ENCODE measurements at places on chromosomes 1 and 21.
A peak's percentile ranks its signal among the peaks of the same experiment; 100 is the strongest.

- DNase-seq = no peak
Measured at GRCh38 chr1:110872366-110872744, 593 bp upstream of the CD53 start.

GRCh38 chr1:247833601-247834000, 8.1 kb downstream of the OR11L1 start:
- DNase-seq = no peak

GRCh38 chr1:194295685-194296084, 1109.3 kb upstream of the B3GALT2 start:
- DNase-seq = no peak

DNA sequence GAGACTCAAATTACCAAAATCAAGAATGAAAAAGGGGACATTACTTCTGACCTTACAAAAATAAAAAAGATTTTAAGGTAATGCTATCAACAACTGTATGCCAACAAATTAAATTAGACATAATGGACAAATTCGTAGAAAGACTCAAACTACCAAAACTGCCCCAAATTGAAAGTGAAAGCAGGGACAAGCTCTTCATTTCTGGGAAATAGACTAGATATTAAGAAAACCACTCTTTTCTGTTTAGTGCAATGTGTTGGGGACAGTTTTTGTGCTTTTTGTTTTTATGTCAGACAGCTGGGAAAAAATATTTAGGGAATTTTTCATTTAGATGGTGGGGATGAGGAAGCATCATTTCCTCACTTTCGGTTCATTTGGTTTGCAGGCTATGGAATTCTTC, 4.9 kb upstream of the GBP1 start:
- DNase-seq = no peak

GRCh38 chr21:34037009-34037795, 36.2 kb upstream of the MRPS6 start:
- no peak for DNase-seq

DNA sequence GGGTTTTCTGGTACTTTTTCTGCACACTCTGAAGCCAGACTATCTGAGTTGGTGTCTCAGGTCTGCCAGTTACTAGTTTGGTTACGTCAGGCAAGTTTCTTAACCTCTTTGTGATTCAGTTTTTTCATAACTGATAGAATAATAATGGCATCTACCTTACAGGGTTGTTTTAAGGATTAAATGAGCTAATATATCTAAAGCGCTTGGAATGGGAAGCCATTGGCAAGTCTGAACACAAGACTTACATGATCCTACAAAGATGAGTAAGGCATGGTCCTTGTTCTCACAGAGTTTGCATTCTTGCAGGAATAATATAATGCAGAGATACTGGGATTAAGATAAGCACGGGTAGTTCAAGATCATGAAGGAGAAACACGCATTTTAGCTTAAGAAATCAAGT, 9.2 kb upstream of the DENND2D start:
- DNase-seq = no peak

DNA sequence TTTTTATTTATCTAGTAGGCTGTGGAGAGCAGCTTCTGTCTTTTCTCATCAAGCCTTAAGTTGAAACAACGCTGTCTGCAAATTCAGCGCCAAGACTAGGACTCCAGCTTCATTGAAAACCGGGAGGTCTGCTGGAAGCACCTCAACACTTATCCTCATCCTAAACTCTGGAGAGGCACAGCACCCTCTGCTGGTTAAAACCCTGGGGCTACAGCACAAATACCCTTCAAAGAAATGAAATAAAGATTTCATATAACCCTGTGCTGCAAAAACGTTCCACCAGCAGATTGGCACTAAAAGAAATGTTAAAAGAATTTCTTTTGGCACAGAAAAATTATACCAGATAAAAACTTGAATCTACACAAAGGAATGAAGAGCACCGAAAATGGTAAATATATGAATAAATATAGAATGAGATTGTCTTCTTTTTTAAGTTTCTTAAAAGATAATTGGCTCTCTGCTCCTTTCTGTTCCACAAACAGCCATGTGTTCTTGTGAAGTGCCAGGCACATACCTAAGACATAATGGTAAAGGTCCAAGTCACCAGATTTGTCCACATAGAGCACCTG, 227.7 kb upstream of the SAMSN1 start:
- DNase-seq = no peak

GRCh38 chr1:6979003-6979613, 193.9 kb downstream of the CAMTA1 start:
- no peak for DNase-seq

DNA sequence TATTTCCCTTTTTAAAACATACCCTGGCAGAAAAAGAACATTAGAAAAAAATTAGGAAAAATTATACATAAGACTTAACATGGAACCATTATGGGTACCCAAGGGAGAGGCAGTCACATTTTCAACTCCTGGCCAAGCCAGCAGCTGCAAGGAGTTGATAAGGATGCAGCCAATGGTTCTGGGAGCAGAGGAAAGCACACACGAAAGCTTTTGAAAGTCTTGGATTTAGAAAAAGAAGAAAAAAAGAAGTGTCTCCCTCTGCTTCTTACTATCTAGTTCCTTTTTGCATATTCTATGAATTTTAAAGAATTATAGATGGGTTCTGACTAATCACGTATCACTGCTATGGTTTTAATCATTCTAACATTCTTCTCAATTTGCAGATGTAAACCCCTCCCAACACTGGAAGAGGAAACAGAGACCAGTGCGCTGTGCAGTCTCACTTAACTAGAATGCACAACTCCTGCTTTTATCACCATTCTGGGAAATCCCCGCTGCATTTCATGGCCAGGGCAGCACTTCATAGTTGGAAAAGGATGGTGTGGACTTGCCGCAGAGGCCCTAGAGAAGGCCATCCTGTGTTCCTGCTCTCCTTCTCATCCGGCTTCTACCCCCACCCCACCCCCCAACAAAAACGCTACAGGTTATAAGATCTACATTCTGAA, 2.7 kb upstream of the CD58 start:
- no peak for DNase-seq

DNA sequence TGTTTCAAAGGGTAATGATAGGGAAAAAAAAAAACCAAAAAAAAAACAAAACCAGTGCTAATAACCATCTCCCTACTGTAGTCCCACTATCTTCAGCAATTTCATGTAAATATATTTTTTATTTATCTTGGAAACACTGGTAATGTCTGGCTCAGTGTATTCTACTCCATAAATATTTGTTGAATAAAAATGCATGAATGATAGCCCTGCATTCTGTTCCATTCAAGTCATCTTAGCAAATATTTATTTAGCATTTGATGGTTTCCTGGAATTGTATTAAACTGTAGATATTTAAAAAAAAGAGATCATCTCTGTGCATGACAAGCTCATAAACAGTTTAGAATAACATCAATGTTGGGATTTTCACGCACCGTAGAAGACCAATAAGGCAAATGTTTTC, 24.2 kb downstream of the IL23R start:
- no peak for DNase-seq

DNA sequence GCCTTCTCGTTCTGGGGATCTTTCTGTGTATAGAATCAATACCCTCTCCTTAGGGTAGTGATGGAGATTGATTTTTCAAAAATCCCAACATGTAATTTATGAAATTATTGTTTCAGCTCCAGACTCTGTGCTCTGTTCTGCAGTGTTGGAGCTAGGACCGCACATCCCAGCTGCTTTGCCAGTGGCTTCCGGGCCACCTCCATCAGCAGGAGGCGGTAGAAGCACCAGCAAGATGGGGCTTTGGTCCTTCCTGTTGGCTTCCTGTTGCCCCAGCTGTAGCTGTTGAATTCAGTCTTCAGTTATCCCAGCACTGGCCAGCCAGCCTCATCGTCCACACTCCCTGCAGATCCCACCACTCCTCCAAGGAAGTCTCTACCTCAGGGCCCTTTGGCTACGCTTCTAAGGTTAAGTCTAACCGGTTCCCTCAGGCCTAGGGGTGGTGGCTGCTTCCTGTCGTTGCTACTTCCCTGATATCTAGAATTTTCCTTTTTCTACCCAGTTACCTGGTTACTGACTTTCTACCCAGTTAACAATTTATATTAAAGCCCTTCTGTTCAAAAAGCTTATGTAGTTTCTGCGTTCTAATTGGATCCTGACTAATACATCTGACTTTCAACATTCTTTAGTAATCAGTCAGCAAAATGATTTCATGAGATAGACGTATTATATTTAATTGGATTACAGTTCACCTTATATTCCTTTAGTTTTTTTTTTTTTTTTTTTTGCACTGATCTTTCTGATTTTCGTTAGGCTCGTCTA, 24.6 kb downstream of the GALNT2 start:
- peak; percentile 71 for DNase-seq

GRCh38 chr1:212749821-212750535, 41.6 kb downstream of the NSL1 start:
- DNase-seq = no peak

GRCh38 chr1:115130786-115131185, 41.5 kb upstream of the TSPAN2 start:
- DNase-seq = no peak

GRCh38 chr1:44775078-44775929, at the start of gene RPS8:
Gene RPS8, plus strand, starts transcription at chr1:44775540. Its CDS starts 57 bp downstream, at chr1:44775597.
- DNase-seq = peak; percentile 95

- DNase-seq = no peak
Measured at GRCh38 chr1:208600456-208601190, 356.4 kb upstream of the PLXNA2 start.

DNA sequence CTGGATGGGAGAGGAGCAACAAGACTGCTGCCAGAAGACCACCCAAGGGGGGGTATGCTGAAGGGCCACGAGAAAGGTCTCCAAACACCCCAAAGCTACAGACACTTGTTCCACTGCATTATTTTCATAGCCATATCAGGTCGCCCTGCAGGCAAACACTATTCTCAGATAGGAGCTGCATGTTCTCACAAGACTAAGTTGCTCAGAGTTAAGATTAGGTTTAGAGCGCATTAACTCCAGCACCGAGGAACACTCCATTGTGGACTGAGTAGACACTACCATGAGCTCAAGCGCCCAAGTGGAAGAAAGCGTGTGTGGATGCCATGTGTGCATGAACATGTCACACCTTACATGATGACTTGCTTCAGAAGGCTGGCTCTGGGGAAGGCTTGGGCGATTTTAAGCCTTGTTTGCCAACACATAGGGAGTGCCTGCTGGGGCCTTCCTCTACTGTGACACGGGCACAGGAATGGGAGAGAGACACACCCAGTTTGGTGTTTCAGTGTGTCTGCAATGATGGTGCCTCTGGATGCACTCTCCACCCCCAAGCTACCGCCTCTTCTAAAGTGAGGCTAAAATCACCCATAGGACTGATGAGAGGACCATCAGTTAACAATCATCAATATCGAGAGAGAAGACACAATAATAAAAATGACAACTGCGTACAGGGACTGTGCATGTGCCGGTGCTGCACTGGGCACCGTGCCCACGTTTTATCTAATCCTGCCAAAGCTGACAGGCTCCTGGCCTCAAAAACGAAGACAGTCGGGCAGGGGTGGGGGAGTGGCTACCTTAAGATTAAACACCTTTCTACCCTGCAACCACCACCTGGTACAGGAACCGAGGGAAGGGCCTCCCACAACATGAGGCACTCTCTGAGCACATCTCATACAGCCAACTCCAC, 34.9 kb downstream of the SSBP3 start:
- DNase-seq = no peak

- no peak for DNase-seq
Measured at GRCh38 chr21:44445145-44445812, 10.0 kb upstream of the LRRC3 start.

- DNase-seq = no peak
Measured at GRCh38 chr1:164755690-164756089, 196.7 kb downstream of the PBX1 start.

GRCh38 chr1:6448749-6449631, 17.0 kb downstream of the TNFRSF25 start:
- no peak for DNase-seq

DNA sequence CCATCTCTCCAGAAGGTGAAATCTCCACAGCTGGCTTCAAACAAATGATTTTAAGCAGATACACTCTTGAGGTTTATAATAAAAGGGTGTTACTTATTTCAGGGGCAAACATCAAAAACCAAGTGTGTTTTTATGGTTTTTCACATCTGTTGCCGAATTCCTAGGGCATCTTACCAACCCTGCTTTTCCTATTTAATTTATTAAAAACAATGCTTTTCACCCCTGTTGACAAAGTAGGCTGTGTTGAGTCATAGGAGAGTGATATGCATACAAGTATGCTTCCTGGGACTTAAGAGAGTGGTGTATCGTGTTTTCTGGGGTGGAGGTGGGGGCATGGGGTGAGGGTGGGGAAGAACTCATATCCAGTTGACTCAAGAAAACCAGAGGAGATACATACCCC, 29.3 kb upstream of the IL20 start:
- DNase-seq = no peak

GRCh38 chr1:225881081-225881958, 860 bp downstream of the TMEM63A start:
- DNase-seq = peak; percentile 84

GRCh38 chr1:111880881-111881837, 108.3 kb downstream of the KCND3 start:
- no peak for DNase-seq

DNA sequence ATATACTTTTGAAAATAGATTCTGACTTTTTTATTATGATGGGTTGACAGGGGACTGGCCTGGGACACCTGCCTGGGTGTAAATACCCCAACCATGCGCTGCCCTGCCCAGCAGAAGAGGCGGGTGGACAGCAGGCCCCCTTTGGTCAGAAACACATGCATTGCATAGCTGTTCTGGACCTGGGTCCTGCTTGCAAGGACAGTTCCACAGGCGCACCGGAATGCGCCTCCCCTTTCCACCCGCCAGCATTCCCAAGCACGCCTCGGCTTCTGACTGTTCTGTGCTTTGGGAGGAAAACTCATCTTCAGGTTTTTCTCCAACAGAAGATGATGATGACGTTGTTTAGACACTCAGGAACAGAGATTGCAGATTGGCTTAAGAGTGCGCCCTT, 428 bp upstream of the ZNF678 start:
- no peak for DNase-seq

DNA sequence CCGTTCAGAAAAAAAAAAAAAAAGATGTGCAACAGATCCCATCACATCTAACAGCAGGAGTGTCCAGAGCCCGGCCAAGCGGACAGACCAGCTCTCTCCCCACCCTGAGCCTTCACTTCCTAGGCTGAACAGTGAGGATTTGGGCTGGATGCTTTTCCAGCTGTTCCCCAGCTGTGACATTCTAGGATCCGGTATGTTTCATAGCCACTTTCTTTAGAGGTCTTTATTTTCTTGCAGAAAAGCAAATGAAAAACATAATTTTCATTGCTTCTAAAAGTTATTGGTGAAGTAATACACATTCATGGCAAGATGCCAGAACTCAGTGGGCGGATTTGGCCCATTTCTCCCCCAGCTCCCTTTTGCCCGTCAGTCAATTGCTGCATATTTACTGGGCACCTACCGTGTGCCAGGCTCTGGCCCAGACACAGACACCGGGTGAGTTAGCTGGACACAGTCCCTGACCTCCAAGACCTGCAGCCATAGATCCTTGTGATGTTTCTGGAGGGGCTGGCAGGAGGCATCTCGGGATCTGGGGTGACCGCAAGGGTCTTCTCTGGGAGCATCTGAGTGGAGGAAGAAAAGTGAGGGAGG, 213.7 kb upstream of the VAMP3 start:
- DNase-seq = no peak

DNA sequence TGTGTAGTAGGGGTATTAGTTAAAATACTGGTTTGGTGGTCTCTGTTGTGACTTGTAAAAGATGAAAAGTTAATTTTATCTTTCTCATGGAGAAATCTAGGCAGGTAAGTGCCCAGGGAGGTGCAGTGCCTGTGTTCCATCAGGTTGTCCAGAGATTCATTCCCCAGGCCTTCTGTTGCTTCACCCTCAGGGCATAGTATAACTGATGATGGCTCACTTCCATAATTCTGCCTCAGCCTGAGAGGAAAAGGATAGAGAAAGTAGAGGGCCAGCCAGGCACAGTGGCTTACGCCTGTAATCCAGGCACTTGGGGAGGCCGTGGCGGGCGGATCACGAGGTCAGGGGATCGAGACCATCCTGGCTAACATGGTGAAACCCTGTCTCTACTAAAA, 153.9 kb downstream of the FMN2 start:
- no peak for DNase-seq
